Mesenteric fat pad (tissue), 1 donor: ENCODE measurements at places on chromosomes 1 and 21.

DNA sequence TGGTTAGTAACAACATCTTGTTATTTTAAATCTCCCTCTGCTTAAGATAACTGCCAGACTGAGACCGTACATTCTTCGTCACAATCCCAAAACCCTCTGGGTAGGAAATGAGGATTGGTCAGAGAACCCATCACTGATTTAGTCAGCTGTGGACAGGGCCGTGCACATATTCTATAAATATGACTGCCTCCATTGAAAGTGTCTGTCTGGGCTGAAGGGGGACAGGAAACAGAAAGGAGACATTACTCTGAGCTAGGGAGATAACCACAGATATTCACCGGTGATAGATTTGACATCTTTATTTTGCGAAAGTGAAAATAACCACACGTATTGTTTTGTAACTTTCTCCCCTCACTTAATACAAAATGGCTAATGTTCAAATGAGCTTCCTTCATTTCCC lies 36.9 kb upstream of the ST6GALNAC5 start:
- no peak for DNase-seq

GRCh38 chr1:5742801-5743200 lies 249.4 kb downstream of the NPHP4 start:
- peak; percentile 88 for DNase-seq

GRCh38 chr1:42081475-42081874 lies 71.7 kb upstream of the GUCA2B start:
- no peak for DNase-seq

DNA sequence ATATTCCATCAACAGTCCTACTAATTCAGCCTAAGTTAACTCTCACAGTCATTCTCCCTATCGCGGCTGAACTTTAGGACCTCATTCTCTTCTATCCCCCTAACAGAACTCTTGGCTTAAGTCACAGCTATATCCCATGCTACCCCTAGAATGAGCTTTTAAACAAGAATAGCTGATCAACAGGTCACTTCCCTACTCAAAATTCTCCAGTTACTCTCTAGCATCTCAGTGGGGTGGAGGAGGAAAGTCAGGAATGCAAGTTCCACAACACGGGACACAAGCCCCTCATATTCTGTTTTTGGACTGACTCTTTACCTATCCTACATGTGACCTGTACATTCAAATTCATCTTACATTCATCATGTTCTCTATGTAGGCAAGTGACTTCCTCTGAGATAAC lies 21.0 kb downstream of the MRPL39 start:
- DNase-seq, result no peak

GRCh38 chr1:224524679-224525078 lies 90.1 kb upstream of the WDR26 start:
- no peak for DNase-seq

DNA sequence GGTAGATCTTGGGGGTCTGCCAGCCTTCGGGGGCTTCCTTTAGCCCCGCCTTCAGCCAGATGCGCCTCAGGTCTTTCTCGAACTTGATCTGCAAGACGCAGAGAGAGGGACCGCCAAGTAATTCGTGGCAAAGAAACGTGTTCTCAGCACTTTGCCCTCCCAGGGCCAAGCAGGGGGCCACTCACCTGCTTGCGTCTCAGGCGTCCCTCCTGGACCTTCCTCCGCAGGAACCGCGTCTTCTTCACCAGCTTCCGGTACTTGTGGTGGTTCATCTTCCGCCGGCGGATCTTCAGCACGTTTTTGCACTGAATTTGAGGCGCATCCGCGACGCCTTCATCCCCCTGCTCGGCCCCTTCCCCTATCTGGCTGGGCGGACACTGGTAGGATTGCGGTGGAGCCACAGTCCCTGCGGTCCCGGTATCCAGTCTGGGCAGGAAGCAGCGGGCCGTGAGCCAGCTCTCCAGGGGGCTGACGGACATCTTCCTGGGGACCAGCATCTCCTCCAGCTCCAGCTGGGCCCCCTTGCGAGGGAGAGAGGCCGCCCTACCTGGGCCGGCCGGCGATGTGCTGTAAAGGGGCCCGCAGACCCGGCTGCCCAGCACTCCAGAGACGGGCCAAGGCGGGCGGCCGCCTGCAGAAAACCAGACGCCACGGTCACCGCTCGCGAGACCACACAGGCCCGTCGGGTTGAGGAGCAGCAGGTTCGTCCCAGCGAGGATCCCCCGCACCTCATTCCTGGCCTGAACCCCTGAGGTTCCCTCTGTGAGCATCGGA lies 1.0 kb downstream of the AURKAIP1 start:
- no peak for DNase-seq

GRCh38 chr1:77498918-77499317 lies 183.5 kb downstream of the ZZZ3 start:
- no peak for DNase-seq

DNA sequence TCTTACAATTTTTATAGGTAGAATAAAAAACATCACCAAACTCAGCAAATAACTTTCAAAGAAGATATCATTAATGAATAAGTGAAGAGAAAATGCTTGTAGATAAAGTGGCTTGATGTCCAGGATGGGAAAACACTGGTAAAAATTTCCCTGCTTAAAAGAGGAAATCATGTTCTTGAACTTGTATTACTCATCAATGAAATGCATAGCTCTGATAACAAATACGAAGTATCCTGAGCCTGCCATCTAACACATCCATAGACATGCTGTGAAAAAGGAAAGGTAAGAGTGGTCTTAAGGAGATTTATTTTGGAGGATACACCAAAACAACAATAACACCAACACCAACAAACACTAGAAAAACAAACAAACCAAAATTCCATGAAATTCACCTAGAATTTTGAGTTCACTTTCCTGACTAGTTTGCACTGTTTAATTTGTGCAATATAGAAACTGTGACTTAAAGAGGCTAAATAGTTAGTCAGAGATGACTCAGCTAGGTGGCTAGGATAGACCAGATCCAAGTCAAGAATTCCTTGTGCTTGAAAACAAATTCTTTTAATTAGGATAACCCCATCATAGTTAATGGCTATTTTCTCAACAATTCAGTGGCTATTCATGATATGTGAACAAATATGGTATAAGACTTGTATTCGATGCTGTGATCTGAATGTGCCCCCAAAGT lies 179.8 kb upstream of the KCNK2 start:
- DNase-seq, result no peak
